ENCODE measurements at places on chromosomes 2 and 18. TPM values are rescaled to one million over a fixed set of nuclear protein-coding genes. Genes with fewer than 3 reads are reported as not detected.

LHCGR gene
- 1.9 TPM for total RNA-seq

HOXD12 gene
- not detected for total RNA-seq

CCDC121 gene
- total RNA-seq: 4.6 TPM

CDH19 gene
- total RNA-seq: 40.6 TPM

ZNF804A gene
- total RNA-seq: 0.08 TPM

LCT gene
- not detected for total RNA-seq

CHPF gene
- 45.8 TPM for total RNA-seq

TUBA3E gene
- total RNA-seq: not detected

CROCC2 gene
- total RNA-seq: not detected

EHBP1 gene
- total RNA-seq: 136 TPM

MDH1B gene
- total RNA-seq: 2.3 TPM

PSMA8 gene
- total RNA-seq: not detected

MBD1 gene
- 91.0 TPM for total RNA-seq

BCL2 gene
- total RNA-seq: 34.1 TPM

EPB41L3 gene
- 42.0 TPM for total RNA-seq

KCNG2 gene
- total RNA-seq: 0.27 TPM

CHAC2 gene
- 1.9 TPM for total RNA-seq

FAHD2B gene
- total RNA-seq: 12.1 TPM

GCKR gene
- total RNA-seq: not detected

RESP18 gene
- not detected for total RNA-seq

SCYGR4 gene
- not detected for total RNA-seq

HDAC4 gene
- 41.3 TPM for total RNA-seq

SP140 gene
- not detected for total RNA-seq

SIX3 gene
- total RNA-seq: 0.15 TPM

ABCG8 gene
- not detected for total RNA-seq

LYG2 gene
- total RNA-seq: not detected

CABLES1 gene
- total RNA-seq: 13.7 TPM

MERTK gene
- total RNA-seq: 13.2 TPM

EVX2 gene
- not detected for total RNA-seq

MLPH gene
- total RNA-seq: 8.9 TPM

VIL1 gene
- total RNA-seq: not detected

THOC1 gene
- 17.1 TPM for total RNA-seq

FER1L5 gene
- not detected for total RNA-seq

CACNB4 gene
- 5.4 TPM for total RNA-seq

FAP gene
- total RNA-seq: 12.1 TPM

KCNF1 gene
- 47.7 TPM for total RNA-seq

SCN7A gene
- total RNA-seq: 77.2 TPM

TCF23 gene
- not detected for total RNA-seq

IL37 gene
- total RNA-seq: not detected

Data from gastroesophageal sphincter (tissue), 4 donors.